ENCODE measurements at places on chromosomes 16 and 17.

- no peak for DNase-seq
Measured at GRCh38 chr17:17843096-17843495, 6.3 kb upstream of the SREBF1 start.

- no peak for DNase-seq
Measured at GRCh38 chr17:10286324-10286723, 86.5 kb downstream of the MYH13 start.

DNA sequence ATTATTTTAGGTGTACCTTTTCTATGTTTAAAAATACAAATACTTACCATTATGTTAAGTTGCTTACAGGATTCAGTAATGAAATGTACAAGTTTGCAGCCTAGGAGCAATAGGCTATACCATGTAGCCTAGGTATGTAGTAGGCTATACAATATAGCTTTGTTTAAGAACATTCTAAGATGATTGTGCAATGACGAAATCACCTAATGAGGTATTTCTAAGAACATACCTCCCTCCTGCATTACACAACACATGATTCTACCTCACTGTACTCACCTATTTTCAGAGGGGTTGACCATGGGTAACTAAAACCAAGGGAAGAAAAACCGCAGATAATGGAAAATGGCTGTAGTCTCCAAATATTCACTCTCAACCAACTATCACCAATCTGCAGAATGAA, 35.3 kb upstream of the TBC1D3K start:
- DNase-seq, result no peak

DNA sequence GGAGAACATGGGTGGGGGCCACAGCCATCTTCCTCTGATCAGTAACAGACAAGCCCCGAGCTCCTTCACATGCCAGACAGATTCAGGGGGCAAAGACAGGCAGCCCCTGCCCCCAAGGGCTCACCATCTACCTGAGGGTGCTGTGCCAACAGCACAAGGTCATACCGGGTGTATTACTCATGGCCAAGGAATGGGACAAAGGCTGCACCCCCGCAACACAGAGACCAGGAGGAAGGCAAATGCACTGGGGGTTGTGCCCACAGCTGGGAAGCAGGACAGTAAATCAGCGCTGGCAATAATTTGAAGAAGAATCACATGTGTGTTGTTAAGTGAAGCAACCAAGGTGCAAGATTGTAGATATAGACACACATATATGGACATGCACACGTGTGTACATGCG, 137.1 kb downstream of the C16orf95 start:
- no peak for DNase-seq

DNA sequence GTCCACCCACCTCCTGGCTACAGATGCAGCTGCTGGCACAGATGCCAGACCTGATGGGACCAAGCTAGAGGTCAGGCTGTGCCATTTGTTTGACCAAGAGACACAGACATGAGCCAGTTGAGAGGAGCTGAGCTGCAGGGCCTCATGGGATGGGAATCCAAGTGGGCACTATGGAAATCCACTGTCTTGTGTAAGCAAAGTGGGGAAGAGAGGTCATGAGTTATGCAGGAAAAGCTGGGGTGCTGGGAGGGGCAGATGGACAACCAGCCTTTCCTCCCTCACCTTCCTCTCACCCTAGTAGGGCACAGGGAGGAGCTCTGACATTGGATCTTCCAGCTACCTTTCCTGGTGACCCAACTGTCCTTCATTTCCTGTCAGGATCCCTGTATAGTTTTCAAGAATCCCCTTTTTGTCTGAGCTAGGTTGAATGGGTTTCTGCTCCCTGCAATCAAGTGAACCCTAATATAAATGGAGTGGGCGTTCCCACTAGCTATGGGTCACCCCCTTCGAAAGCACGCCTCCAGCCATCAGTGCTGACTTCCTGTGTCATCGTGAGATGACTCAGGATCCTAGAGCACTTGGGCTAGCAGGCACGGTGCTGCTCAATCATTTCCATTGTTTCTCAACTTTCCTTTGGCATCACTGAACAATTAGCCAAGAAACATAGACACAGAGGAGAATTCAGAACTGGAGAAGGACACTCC, 13.6 kb downstream of the ATPAF2 start:
- DNase-seq, result peak; percentile 7

DNA sequence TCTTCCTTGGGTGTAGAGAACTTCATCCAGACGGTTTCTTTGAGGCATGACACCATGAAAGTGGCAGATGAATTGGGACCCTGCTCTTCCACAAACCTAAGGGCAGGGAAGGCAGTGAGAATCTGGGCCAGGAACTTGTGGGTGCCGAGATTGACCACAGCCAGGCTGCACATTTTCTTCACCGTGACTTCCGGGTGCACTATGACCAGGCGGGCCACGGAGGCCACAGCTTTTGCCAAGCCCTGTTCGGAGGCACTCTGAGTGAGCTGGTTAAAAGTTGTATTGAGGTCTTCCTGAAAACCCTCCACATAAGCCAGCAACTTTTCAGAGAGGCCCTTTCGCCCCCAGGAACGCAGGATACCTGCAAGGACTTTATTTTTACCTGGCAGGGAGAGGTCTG, 5.9 kb downstream of the GEMIN4 start:
- DNase-seq, result no peak

GRCh38 chr17:28033972-28034714, 8.3 kb upstream of the NLK start:
- no peak for DNase-seq

DNA sequence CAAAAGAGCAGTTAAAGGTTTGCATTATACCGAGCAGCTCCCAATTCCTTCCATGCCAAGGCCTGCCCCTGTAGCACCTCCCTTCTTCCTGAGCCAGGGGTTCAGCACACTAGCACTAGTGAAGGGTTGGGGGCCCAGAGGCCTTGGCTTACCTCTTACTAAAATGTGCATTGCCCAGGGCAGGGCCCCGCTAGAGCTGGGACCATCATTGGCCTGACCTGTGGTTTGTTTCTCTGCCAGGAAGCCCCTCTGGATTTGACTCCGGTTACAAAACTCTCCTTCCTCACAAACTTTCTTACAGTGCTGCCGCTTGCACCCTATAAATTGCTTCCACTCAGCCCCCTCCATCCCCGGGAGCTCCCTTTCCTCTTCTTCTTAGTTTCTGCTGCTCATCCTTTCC, 33.8 kb downstream of the MPRIP start:
- no peak for DNase-seq

DNA sequence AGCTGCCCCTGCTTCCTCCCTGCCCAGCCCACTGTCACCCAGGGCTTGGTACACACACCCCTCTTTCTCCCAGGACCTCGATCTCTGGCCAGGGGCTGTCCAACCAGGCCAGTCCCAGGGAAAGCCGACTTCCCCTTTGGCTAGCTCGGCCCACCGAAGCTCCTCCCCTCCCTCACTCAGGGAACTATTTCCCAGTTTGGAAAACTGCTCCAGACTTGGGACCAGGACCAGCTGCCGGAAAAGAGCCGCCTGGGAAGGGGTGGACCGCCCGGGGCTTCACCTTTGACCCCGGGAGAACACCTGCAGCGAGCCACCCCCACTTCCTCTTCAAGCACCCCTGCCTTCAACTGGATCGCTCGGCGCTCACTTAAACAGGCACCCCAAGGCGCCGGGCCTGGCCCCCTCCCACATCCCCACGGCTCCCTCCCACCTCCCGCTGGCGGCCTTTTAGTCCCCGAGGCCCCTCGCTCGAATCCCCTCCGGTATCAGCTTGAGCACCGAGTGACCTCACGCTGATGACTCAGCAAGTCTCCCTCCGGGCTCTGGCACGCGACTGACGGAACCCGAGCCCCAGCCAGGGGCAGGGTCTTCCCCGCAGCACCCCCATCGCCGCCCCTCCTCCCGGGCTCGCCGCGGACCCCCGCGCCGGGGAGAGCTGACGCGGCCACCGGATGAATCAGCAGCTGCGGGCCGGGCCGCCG, 934 bp downstream of the MAFG start:
- DNase-seq, result peak; percentile 61

DNA sequence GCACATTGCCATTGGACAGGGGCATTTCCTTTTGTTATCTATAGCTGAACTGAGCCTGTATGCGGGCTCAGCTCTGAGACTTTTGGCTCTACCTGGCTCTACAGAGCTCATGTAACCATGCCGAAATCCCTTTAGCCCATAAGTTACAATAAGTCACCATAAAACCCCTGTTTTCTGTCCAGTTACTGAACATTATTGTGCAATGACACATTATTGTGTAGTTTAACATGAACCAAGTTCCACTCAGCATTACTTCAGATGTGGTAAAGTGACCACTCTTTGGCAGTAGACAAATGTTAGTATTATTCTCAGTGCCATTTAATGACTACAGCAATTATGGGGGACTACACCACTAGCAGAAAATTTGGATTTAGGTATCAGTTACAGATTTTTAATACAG, 65.4 kb upstream of the RASL10B start:
- no peak for DNase-seq

- no peak for DNase-seq
Measured at GRCh38 chr16:1297018-1297696, 12.3 kb upstream of the UBE2I start.

- no peak for DNase-seq
Measured at GRCh38 chr16:65125871-65126270, 4.0 kb upstream of the CDH11 start.

- no peak for DNase-seq
Measured at GRCh38 chr17:40750391-40750790, 4.7 kb downstream of the KRT25 start.

- DNase-seq, result no peak
Measured at GRCh38 chr16:53132406-53132805, 77.6 kb downstream of the CHD9 start.

GRCh38 chr17:68778726-68779125, 176.5 kb downstream of the ABCA8 start:
- DNase-seq, result no peak

DNA sequence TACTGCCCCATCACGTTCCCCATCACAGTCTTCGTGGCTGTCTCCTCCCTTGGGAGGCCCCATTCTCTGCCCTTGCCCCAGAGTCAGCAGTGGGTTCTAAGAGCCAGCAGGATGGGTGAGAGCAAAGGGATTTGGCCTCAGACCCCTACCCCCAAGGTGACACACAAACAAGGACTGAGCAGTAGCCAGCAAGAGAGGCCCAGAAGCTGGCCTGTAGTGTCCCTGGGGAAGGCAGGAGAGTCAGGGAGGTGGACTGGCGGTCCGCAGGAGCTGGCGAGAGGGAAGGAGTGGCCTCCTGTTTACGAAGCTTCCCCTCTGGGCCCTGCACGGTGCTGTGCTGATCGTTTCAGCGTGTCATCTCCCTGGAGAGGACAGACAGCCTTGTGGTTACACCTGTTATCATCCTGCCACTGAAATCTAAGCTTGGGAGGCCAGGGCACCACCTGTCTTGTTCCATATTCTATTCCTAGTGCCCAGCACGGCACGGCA, 8.4 kb downstream of the WDR81 start:
- no peak for DNase-seq

DNA sequence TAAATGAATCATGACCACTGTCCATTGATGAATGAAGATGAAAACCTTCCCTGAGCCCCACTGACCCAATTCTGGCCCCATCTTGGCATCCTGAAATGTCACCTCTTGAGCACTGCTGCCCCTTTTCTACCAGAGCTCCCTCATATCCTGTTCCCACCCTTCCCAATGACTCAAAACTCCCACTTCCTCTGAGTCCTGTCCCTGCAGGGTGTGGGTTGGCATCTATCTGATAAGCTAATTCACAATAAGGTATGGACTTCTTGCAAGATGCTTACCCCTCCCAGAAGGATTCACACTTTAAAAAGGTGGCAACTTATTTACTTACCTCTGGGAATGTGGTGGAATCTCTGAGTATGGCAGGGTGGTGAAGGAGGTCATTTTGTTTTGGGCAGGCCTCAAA, 13.3 kb upstream of the CSNK2A2 start:
- DNase-seq, result no peak

DNA sequence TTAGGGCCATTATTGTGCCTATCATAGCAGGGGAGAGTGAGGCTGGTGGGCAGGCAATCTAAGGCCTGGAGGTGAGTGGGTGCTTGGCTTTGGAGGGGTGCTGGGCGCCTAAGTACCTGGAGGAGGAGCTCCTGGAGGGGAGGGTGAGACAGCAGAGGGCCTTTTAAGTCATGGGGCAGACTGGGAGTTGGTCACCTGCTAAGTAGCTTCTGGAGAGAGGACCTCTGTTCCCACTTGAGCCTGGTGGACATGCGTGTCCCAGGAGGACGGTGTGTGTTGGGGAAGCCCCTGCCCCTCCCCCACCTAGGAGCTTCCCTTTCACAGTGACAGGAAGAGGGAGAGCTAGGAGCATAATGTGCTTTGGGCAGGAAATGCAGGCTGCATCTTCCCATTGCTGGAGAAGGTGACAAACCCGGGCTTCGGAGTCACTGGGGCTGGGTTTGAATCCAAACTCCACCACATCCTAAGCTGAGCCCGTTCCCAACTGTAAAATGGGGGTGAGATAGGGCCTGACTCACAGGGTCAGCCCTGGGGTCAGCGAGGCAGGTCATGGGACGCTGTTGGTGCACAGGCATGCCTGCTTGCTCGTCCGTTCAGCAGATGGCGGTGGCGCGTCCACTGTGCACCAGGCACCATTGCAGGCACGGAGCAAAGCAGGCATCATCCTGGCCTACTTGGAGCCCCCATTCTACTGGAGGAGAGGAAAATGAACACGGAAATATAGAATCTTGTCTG, 37.9 kb downstream of the CMIP start:
- DNase-seq, result no peak

DNA sequence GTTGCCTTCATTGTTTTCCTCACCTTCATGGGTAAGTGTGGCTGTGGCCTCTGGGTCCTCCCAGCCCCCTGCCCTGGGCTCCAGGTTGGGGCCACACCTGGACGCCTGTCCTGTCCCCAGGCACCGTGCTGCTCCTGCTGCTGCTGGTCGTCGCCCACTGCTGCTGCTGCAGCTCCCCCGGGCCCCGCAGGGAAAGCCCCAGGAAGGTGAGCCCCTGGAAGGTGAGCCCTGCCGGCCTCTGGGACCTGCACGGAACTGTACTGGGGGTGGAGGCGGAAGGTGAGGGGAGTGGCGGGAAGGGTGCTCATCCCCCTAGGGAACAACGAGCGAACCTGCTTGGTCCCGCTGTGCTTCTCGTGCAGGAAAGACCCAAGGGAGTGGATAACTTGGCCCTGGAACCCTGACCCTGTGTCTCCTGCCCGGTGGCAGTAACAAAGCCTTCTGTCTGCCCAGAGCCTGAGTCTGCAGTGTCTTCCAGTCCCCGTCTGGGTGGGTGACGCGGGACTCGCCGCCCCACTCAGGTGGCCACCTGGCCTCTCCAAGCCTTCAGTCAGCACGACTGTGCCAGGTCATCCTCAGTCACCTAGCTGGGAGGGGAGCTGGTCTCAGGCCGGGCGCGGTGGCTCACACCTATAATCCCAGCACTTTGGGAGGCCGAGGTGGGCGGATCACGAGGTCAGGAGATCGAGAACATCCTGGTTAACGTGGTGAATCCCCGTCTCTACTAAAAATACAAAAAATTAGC, 831 bp downstream of the SMIM22 start:
- DNase-seq, result no peak

DNA sequence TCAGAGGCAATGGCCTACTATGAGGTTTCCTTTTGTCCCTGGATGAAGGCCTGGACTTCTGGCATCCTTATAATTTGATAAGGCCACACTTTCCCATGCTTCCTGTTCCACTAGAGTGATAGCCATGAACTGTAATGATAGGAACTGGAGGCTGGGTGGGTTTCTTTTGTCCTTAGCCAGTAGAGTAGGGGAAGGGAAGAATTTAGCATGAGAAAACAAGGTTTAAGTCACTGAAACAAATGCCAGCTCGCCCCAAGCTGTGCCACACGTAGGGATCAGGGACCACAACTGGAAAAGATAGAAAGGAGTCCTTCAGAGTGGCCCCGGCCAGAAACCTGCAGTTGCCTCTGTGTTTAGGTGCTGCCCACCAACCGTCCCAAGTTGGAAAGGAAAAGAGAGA, 80.9 kb upstream of the C17orf78 start:
- no peak for DNase-seq

Data from activated T-helper 9 cell treated with anti-CD3 and anti-CD28 coated beads, Interleukin-2, amount 50 U/mL, for 16 hours (primary cell).